ENCODE measurements at places on chromosomes 5 and 9. TPM values are rescaled to one million over a fixed set of nuclear protein-coding genes. Genes with fewer than 3 reads are reported as not detected.
A peak's percentile ranks its signal among the peaks of the same experiment; 100 is the strongest.

S1PR3 gene
- polyA plus RNA-seq: 33.1 TPM

PCDHGA12 gene
- 2.7 TPM for polyA plus RNA-seq

DNAH5 gene
- polyA plus RNA-seq: 0.42 TPM

CCL21 gene
- polyA plus RNA-seq: 10.9 TPM

ELAVL2 gene
- 5.5 TPM for polyA plus RNA-seq

TXNDC8 gene
- polyA plus RNA-seq: not detected

SLC34A1 gene
- 0.08 TPM for polyA plus RNA-seq

TRMO gene
- polyA plus RNA-seq: 8.0 TPM

WDR31 gene
- 1.3 TPM for polyA plus RNA-seq

PAEP gene
- polyA plus RNA-seq: 0.99 TPM

PHF24 gene
- polyA plus RNA-seq: 0.25 TPM

ASPN gene
- 368 TPM for polyA plus RNA-seq

MYMK gene
- polyA plus RNA-seq: 42.1 TPM

- DNase-seq: no peak
Observed at GRCh38 chr5:117065161-117065560, 490.5 kb upstream of the SEMA6A start.

DNA sequence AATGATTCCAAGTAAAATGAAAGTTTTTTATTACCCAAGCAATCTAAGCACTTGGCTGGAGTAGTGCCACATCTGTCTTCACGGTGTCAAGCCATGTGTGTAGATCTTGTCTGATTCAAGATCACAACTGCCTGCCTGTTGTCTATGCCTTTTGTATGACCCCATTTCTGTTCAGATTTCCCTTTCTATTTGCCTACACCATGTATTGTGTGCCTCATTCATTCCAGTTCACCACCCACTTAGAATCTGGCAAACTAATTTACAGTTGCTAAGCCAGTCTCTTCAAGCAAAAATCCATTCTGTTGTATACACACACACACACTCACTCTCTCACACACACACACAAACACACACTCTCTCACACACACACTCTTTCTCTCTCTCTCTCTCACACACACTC is 33.7 kb downstream of the GLDC start:
- DNase-seq: no peak

DNA sequence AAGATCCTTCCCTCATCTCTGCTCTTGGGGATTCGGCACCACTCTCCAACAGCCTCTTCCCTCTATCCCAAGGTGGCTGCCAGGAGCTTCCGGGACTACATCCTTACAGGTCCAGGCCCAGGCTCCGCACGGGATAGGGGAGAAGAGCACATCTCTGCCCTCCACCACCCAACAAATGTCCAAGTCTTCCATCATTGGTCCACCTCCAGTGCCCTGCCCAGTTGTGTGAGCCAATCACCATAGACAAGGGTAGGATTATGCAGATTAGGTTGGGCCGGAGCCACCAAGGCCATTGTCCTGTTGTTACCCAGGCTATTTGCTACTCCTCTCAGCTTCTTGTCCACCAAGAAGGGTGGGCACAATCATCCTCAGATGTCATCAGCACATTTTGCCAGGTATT is 9.1 kb downstream of the UNC5A start:
- no peak for DNase-seq

DNA sequence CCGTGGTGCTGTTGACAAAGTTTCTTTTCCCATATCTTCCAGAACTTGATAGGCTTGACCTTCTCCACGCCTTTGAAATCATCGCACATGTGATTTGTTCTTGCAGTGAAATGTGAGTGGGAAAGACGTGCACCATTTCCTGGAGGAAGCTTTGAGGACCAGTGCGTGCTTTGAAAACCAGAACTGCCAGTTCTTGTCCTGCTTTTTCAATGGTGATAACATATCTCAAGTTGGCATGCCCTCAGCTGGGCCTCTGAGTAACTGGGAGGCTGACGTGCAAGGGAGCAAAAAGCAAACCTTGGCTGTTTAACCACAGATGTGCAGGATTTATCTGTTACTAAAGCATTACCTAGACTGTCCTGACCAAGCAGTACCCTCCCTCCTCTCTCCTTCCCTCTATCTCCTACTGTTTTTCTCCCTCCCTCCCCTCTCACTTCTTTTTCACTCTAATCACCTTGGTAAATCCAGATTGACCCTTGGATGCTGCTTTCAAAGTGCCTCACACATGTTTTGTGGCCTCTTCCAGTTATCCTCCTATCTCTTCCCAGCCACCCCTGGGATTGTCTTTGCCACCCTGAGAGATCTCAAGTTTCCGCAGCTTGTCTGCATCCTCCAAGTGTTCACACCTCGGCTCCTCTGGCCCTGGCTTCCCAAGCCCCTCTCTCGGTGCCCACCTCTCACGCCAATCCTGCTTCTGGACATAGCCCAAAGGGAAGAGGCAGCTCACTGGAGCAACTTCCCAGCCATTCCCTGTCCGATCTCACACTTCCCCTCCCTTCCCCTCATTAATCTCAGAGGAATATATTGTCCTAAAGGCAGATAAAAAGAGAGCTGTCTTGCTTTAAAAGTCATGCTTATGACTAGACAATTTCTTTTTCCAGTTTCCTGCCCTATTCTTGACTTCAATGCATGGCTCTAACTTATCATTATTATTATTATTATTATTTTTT is 198.3 kb downstream of the ERCC6L2 start:
- no peak for DNase-seq

DNA sequence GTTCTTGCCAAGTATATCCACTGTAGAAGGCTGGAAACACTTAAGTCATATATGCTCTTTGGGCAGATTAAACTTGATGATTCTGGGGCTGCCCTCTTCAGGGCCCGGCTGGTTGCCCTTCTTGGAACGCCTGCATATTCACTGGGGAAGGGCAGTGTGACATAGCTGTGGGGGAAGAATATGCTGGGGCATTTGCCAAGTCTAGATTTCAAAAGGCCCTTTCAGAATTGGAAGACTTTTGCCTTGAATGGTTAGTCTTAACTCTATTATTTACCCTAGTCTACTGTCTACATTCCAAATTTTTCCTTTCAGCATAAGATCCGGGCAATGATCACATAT is 161.2 kb upstream of the PITX1 start:
- no peak for DNase-seq

DNA sequence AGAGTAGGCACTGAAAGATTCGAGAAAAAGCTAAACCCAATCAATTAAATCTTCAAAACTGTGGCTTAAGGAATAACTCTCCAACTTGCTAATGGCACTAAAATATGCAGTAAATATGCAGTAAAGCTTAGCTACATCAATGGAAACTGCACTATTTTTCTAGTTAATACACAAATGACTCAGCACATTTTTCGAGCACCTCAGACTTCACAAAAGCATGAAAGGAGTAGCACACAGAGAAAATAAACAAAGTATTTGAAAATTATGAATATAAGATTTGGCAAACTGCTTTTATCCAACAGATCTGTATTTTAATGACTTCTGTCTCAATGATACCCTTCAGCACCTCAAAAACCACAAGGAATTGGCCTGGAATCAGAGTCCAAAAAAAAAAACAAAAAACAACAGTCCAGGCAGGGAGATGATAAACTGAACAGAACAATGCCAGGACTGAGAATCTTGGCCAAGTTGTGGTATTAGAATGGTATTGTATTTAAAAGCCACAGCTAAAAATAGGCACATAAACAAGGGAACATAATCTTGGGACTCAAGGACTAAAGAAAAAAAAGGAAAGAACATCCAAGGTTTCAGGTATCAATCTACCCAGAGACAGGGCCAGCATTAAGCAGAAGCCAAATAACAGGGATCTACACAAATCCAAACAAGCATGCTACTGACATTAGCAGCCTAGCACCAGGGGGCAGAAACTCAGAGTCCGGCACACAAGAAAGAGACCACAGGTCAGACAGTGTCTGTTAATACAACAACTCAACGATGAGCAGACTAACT is 21.4 kb downstream of the TMEM245 start:
- peak; percentile 58 for DNase-seq

- DNase-seq: no peak
Observed at GRCh38 chr5:1754531-1755220, 45.0 kb downstream of the MRPL36 start.

GRCh38 chr5:116509483-116510244 is 65.0 kb downstream of the SEMA6A start:
- no peak for DNase-seq

DNA sequence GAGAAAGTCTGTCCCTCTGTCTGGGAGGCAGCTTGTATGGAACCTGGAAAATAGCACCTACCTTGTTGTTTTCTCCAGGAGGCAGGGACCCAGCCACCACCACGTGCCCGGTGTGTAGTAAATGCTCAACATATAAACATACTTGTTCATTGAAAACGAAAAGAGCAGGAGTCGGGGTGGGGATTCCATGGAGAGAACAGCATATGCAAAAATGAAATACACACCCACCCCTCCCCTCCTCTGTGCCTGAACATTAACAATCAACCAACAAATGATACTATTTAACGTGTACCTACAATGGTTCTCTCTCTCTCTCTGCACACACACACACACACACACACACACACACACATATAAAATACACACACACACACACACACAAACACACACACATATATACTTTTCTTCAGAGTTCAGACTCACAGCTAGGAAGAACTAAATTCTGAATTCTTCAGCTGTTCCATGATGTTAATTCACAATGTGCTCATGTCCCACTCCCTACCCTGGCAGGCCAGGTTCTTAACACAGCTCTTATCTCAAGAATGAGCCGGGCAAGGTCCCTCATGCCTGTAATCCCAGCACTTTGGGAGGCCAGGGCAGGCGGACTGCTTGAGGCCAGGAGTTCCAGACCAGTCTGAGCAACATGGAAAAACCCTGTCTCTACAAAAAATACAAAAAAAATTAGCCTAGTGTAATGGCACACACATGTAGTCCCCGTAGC is 16.3 kb upstream of the DENND1A start:
- DNase-seq: no peak

DNA sequence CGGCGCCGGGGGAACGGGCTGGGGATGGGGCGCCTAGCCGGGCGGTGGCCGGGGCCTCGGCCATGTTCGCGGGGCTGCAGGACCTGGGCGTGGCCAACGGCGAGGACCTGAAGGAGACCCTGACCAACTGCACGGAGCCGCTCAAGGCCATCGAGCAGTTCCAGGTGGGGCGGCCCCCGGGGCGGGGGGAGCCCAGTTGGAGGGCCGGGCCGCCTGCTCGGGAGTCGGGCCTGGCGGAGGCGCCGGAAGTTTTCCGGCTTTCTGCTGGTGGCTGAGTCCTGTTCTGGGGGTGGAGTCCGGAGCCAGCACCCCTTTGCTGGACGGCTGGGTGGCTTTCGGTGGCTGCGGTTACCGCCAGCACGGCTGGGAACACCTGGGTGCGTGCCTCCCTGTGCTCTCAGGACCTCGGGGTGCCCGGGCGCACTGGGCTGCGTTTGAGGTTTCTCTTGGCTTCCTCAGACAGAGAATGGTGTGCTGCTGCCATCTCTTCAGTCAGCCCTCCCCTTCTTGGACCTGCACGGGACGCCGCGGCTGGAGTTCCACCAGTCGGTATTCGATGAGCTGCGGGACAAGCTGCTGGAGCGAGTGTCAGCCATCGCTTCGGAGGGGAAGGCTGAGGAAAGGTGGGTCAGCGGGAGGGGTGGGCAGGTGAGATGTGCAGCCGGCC is 454 bp downstream of the NELFB start:
- DNase-seq: no peak

GRCh38 chr5:172377856-172378255 is 76.5 kb downstream of the SH3PXD2B start:
- DNase-seq: no peak

- no peak for DNase-seq
Observed at GRCh38 chr5:134365604-134366003, 1.4 kb downstream of the CDKL3 start.

DNA sequence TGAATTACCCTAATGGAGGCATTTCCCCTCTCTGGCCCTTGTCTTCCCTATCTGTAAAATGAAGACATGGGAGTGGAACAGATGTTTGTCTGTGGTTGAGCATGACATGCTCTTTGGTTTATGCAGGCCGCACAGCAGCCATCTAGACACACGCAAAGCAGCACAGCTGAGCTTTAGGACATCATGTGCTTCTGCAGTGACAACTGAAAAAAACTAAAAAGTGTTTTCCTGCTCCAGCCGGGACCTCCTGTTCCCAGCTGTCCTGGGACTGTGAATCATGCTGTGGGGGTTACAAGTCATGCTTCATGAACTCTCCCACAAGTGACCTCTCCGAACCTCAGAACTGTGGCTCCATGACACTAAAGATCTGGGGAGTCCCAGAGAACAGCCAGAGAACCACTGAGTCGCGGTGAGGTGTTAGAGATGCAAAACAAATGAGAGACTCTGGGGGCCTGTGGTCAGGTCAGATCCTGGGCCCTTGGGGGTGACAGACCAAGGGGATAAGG is 1.7 kb downstream of the SMIM3 start:
- DNase-seq: peak; percentile 53

GRCh38 chr9:81305561-81306182 is 383.7 kb downstream of the TLE1 start:
- no peak for DNase-seq

- peak; percentile 66 for DNase-seq
Observed at GRCh38 chr9:112867275-112867991, 23.2 kb downstream of the SLC46A2 start.

DNA sequence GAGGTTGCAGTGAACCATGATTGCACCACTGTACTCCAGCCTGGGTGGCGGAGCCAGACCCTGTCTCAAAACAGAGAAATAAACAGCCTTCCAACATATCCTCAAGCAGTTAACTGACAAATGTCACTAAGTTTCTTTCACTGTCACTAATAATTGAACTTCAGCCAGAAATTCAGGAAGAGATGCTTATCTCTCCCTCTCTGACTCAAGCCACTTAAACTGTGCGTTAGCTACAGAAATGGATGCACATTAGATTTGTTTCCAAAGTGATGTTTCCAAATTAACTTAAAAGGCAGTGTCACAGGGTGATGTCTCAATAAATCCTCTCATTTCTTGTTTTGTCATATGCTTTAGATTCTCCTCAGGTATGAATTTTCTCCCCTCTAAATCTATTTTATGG is 164.9 kb downstream of the KDM4C start:
- DNase-seq: no peak

- DNase-seq: peak; percentile 76
Observed at GRCh38 chr9:95363051-95363841, 45.7 kb upstream of the FANCC start.

- no peak for DNase-seq
Observed at GRCh38 chr5:107968998-107969397, 298.3 kb upstream of the EFNA5 start.

DNA sequence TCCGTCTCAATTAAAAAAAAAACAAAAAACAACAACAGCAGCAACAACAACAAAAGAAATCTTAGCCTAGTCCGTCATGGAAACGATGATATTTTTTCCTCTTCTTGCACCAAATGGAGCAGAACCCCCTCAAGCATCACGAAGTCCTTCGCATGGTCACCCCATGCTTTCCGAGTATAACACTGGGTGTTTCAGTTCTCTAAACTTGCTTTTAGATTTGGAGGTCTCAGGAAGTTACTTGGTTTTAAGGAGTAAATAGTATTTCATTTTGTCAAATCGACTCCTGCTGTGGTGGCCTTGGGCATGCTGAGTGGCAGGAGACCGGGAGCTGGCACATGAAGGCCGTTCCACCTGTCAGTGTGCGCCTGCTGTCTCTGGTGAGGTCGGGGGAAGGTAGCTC is 118.5 kb upstream of the CACNA1B start:
- no peak for DNase-seq

- no peak for DNase-seq
Observed at GRCh38 chr5:10420932-10421331, 20.7 kb upstream of the ROPN1L start.

GRCh38 chr9:95264954-95265615 is 52.4 kb downstream of the FANCC start:
- DNase-seq: peak; percentile 38

GRCh38 chr5:53389093-53389492 is 91.3 kb upstream of the FST start:
- DNase-seq: no peak

- no peak for DNase-seq
Observed at GRCh38 chr5:175214152-175214551, 229.8 kb downstream of the DRD1 start.

Data from muscle of back (tissue), 13 donors.